Activated T-helper 2 cell treated with anti-CD3 and anti-CD28 coated beads, Interferon-gamma antibody, Interleukin-2, Interleukin-4, amounts not matched to agents 10 μg/mL and 5 μg/mL and 100 μg/mL, durations not matched to agents 14 hours and 24 hours and 36 hours (primary cell): ENCODE measurements at places on chromosomes 16 and 17.

DNA sequence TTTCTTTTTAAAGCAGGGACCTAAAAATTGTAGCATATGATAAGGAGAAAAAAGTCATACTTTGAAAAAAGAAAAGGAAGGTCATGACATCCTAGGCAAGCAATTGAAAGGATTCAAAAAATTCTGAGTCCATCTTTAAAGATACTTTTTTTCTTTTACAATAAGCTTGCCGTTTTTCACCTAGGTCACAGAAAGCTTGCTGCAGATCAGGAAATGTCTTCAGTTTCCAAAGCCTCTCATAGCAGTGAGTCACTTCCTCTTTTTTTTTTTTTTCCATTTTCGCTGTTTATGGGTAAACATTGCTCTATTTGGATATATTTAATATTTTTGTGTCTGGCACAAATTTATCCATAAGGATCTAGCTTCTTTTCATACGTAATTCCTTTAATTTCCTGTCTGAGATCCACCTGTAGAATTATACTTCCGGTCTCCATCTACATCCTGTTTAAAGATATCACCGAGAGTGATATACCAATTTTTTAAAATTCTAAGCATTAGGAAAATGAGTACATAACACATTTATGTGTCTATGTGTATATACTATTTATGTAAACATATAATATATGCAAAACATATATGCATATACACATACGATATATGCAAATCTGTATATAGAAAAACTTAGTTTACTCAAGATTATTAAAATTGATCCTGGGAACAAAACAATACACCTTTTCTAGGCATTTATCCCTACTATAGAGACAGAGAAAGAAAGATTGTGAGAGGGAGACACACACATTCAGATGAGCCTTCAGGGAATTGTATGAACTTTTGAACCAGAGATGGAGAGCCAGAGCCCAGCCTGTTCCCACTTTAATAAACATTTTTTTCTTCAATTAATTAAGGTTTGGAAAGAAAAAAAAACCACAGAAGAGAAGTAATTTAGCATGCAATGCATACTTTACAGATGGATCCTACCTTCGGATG lies 134.4 kb downstream of the SKAP1 start:
- no peak for DNase-seq

- no peak for DNase-seq
Observed at GRCh38 chr17:43695970-43696865, 34.5 kb upstream of the MEOX1 start.

DNA sequence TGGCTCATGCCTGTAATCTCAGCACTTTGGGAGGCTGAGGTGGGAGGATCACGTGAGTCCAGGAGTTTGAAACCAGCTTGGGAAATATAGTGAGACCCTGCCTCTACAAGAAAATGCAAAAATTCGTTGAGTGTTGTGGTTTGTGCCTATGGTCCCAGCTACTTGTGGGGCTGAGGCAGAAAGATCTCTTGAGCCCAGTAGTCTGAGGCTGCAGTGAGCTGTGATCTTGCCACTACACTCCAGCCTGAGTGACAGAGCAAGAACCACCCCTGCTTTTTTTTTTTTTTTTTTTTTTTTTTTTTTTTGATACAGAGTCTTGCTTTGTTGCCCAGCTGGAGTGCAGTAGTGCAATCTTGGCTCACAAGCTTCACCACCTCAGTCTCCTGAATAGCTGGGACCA lies 34.0 kb downstream of the ITGB3 start:
- no peak for DNase-seq

- DNase-seq = no peak
Observed at GRCh38 chr17:51617986-51618385, 357.6 kb downstream of the UTP18 start.

DNA sequence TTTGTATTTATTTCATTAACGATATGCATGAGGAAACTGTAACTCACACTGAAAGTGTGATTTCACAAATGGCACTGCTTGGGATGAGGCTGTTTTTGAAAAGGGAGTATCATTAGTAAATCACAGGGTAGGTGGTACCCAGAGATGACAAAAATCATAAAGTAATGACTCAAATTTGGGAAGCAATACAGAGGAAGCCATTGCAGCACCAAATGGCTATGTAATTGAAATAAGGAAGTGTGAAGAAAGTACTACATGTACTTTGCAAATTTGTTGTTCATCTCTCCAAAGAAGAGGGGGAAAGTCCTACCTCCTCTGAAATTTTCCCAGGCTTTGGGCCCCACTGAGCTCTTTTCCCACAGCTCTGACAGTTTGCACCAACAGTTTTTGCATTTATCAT lies 12.3 kb upstream of the ABCC12 start:
- DNase-seq = no peak

- DNase-seq = no peak
Observed at GRCh38 chr17:57920916-57921703, 34.1 kb downstream of the CUEDC1 start.

DNA sequence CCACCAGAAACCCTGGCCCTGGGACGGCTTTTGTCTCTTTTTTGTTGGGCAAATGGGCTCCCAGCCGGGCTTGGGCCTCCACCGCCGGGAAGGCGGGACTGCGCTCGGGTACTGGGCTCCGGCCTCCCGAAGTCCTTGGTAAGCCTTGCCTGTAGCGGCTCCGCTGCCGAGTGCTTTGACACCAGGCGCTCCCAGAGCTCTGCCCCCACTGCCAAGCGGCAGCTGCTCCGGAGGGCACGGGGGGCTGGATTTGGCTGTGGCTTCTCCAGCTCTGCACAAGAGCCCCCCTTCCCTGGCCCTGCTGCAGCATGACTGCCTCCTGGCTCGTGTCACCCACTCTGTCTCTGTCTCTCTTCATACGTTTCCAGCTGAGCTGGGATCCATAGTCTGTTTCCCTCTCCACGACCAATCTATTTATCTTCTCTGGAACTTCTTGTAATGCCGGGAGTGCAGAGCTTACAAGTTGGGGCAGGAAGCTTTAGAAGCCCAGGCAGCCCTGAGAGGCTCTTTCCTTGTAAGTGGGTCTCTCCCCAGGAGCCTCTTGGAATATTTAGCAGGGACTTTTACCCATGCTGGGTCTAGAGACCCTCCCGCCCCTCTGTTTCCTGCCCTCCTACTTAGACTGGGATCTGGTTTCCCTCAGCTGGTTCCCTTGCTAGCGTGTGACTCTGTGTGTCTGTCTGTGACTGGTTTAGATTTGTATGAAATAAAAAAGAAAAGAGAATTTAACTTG lies 246.9 kb upstream of the GSE1 start:
- DNase-seq = no peak

- no peak for DNase-seq
Observed at GRCh38 chr17:48148854-48149786, 41.6 kb downstream of the SNX11 start.

GRCh38 chr17:29252101-29252791 lies 5.6 kb downstream of the CRYBA1 start:
- no peak for DNase-seq
